ENCODE measurements at places on chromosomes 11 and 22. TPM values are rescaled to one million over a fixed set of nuclear protein-coding genes. Genes with fewer than 3 reads are reported as not detected.

GRCh38 chr11:26442131-26442530 lies 110.2 kb downstream of the ANO3 start:
- no peak for DNase-seq

DNA sequence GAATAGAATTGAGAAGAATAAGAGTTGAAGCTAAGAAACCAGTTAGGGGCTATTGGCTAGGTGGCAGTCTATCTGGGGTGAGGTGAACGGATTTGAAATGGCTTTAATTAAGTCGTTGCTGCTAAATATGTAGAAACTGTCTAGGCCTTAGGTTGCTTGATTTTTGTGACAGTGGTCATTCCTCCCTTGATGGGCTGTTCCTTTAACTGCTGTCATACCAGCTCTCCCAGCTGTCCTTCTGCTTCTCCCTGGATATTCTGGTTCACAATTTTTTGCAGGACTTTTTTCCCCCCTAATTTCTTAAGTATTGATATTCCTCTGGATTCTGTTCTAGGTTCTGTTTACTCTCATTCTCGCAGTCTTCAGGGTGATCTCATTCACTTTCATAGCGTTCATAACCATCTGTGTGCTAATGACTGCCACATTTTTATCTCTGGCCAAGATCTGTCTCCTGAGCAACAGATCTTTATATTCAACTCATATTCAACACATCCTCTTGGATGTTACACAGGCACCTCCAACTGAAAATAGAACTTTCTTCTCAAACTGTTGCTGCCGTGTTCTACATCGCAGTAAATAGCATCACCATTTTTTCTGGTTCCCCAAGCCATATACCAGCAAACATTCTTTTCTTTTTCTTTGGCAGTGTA lies 134.1 kb downstream of the UVRAG start:
- DNase-seq, result peak; percentile 72

DNA sequence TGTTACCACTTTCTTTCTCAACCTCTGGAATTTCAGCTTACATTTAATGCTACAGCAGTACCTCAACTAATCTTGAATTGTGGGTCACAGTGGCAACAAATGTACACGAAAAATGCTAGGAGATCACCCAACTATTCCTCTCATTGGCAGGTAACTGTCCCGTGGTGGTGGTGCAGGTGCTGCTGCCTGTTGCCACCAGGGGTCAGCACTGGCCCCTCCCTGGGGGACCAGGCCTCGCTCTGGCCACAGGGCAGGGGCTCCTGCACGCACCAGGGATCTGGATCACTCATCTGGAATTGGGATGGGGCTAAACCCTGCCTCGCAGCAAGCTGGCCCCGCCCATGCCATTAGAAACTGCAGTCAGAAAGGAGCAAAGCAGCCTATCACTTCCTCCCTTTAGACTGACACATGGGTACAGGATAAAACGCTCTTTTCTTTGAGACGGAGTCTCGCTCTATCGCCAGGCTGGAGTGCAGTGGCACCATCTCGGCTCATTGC lies 6.9 kb upstream of the POLDIP3 start:
- no peak for DNase-seq

DNA sequence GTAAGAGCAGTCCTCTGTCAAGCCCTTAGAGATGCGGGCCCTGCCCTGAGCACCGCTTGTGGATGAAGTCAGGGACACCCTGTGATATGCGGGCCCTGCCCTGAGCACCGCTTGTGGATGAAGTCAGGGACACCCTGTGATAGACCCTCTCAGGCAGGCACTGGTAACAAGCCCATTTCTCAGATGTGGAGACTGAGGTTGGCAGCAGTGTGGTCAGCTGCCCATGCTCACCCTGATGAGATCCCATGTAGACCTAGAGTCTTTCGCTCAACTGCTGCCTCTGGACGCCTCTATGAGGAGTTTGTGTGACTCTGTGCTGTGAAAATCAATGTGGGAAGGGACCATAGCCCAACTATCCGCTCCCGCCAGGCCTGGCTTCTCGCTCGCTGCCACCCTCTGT lies 58.8 kb upstream of the FADD start:
- no peak for DNase-seq

GRCh38 chr11:61480261-61480993 lies 28.1 kb upstream of the LRRC10B start:
- DNase-seq, result no peak

DNA sequence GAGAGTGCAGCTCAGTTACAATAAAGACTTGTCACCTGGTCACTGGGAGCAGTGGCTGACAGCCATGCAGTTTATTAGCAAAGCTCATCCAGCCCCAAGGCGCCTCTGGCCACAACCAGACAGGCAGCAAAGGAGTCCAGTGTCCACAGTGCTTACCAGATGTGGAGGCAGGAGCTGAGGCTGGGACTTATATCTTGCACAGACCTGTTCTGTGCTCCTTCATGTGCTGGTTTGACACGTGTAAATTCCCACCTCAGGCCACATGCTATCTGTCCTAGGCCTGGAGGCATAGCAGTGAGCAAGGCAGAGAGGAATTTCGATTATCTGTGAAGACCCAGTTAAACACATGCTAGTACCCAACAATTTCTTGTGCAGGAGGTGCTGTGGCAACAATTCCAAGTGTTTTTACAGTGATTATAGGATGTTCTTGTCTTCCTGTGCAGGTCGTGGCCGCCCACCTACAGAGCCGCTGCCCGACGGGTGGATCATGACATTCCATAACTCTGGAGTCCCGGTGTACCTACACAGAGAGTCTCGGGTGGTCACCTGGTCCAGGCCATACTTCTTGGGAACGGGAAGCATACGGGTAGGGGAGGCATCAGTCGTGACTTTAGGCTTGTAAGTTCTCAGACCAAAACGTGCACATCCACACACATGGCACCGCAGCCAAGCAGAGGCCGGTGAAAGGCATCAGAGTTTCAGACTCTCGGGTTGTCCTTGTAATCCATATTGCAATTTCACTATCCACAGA lies 9.4 kb downstream of the DGCR8 start:
- no peak for DNase-seq

GRCh38 chr11:22130462-22131053 lies 62.3 kb upstream of the ANO5 start:
- no peak for DNase-seq

DNA sequence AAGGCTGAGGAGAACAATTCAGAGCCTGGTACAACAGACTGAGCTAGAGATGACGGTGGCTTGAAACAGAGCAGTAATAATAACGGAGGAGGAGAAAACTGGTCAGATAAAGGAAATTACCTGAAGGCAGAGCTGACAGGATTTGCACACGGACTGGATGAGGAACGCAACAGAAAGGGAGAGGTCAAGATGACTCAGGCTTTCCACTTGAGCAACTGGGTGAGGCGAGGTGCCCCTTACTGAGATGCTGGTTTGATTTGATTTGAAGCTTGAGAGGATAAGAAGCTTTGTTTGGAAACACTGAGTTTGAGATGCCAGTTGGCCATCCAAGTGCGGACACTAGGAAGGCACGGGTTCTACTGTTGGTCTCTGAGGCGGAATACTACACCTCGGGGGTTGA lies 35.4 kb upstream of the NRIP3 start:
- no peak for DNase-seq

- DNase-seq, result no peak
Observed at GRCh38 chr11:35711173-35711910, 48.8 kb downstream of the TRIM44 start.

DNA sequence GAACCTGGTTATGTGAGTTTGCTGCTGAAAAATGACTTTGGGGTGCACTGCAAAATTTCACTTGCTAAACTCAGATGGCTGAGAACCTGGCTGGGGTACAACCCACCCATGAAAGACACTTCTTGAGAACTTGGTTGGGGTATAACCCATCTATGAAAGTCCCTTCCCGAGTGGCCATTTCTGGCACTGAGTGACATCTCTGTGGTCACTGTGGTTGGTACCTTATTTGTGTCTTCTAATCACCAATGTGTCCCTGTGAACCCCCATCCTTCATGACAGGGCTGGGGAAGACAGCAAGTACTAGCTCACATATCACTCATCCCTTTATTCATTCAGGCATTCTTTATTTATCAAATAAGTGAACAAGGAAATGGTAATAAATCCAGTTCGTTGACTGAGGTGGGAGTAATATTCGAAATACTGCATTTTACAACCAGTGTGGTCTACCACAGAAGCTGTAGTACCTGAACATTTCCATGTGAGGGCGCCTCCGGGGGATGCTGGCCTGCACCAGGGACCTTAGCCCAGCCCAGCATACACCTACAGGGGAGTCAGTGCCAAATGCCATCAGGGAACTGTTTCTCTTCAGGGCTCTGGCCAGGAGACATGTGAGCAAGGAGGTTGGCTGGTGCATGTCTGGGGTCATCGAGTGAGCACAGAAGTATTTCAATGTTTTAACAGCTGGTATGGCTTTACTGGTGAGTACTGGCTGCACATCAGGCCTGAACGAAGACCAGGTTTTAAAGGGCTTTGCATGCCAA lies 122.1 kb downstream of the CSNK2A3 start:
- no peak for DNase-seq

- peak; percentile 28 for DNase-seq
Observed at GRCh38 chr11:11931461-11932055, 76.9 kb downstream of the DKK3 start.

DNA sequence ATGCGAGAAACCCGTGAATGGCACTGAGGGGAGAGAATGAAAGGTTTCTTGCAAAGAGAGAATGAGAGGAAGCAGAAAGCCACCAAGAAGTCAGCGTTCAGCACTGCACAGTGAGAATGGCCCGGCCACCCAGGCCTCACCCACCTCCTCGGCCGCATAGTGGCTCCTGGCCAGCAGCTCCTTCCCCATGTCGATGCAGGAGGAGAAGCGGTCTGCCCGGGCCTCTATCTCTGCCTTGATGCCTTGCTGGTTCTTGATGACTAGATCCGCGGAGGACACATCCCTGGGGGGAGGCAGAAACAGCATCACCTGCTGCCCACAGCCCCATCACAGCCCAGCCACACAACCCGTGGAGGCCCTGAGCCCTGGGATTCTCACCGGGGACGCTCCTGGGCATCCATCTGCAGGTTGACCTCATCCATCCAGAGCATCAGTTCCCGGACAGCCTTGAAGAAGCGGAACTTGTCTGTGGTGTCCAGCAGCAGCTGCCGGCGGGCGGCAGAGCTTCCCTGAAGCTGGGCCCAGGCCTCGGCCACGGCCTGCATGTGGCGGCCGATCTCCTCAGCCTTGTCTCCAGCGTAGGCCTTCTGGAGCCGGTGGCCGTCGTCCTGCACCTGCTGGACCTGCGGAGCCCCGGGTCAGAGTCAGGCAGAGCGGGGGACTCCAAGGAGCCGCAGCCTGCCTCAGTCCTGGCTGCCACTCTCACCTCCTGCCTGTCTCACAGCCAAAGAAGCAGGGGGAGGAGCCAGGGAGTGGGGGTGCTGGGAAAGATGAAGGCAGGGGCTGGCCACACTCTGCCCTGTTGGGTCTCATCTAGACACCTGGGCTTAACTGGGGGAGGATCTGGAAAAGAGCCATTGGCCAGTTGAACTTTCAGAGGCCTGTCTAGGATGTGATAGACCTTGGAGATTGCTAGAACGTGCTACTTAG lies 12.2 kb upstream of the RBM4B start:
- DNase-seq, result no peak

DNA sequence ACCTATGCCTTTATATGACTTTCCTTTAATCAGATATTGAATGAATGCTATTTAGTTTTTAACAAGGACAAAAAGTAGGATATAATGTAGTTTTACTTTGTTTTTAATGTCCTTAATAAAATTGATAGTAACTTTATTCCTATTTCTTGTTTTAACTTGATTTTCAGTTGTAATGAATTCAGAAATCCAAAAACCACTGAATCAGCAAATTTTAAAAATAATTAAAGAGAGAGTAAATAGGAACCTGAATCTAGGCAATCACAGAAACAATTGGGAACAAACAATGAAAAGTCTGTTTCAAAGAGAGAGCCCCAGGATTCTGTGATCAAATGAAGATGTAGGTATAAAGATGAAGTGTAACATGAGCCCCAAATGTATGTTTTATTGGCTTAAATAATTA lies 556.0 kb downstream of the LUZP2 start:
- no peak for DNase-seq

DNA sequence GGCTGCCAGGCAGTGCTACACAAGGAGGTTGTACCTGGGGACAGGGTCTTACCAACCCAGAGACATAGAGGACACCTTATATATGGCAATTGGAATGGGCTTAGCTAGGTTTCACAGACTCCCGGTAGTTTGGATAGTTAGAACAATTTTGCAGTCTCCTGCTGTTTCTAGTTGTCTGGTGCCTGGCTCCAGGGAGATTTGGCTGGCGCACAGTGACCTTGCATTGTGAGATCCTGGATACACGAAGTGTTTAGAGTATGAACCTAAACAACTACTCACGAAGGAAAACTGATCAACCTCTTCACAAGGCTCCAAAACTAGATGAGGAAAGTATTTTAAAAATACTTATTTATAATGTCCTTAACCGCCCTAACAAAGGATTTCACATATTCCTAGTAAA lies 614.7 kb downstream of the FAM181B start:
- no peak for DNase-seq

DNA sequence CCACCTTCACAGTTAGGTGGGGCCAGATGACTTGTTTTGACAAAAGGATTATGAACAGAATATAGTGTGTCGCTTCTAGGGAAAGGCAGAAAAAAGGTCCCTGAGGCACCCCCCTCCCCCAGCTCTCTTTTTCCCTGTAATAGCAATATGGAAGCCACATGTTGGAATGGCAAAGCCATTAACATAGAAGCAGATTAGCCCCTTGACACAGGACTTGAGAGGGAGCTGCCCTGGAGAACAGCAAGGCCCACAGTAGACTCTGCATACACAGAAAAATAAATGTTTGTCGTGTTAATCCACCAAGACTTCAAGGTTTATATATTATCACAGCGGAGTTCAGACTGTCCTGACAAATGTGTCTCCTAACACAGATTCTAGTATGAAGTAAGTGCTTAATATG lies 1222.9 kb downstream of the LRRC4C start:
- no peak for DNase-seq

DNA sequence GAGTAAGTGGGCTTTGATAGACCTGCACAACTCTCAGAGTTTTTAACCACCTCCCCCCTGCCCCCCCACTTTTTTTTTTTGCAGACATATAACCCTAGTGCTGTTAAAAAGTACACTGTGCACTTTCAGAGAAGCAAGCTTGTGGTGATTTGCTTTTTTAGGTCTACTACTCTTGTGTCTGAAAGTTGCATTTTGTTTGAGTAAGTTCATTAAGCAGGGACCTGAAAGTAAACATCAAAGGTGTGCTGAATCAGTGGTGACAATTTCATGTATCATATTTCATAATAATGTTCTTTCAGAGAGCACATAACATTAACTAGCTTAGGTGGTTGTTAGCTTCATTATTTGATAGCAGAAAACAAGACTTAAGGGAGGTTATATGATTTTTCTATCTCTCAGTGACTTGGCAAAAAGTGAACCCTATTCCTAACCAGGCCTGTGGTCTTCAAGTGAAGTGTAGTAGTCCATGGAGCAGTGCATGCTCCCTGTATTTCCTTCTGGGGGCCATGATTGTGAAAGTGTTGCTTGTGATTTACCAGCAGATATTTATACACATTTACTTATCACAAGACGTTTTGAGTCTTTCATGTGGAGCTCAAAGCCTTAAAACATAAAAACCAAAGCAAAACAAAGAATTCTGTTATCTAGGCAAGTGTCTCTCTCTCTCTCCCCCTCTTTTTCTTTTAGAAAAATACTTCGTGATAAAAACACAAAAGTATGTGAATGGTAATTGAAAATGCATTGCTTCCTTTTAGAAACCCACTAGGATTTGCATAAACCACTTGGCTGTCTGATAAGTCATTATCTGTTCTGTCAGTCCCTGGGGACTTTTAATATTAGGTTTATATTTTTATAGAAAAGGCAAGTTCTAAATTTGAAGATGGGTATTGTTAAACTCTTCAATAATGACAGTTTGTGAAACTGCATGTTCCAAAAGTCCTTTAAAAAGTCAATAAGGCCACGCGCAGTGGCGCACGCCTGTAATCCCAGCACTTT lies 7.5 kb upstream of the RAG2 start:
- DNase-seq, result no peak

Gene MPPED2
- 6.5 TPM for polyA plus RNA-seq

Gene FGF19
- polyA plus RNA-seq, result 0.53 TPM

Gene CALCA
- not detected for polyA plus RNA-seq

Gene LRRC10B
- 0.14 TPM for polyA plus RNA-seq

Gene TYR
- polyA plus RNA-seq, result not detected
